Skin of body (tissue), 3 donors: ENCODE measurements at places on chromosomes 2 and 18.
A peak's percentile ranks its signal among the peaks of the same experiment; 100 is the strongest.

DNA sequence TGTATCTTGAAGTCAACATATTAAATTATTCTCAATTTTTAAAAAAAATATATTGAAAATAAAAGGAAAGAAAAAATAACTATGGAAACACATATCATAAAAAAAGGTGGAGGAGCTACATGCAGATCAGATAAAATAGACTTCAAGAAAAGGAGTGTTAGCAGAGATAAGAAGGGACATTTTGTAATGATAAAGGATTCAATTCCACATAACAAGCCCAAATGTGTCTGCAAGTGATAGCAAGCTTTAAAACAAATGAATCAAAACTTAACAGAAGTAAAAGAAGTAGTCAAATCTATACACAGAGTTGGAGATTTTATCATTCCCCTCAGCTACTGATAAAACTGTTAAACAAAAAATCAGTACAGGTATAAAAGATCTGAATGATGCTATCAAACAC, 74.9 kb downstream of the TTC32 start:
- DNase-seq: no peak

- no peak for DNase-seq
These were observed 10.2 kb upstream of the SP9 start for GRCh38 chr2:174324530-174324929.

GRCh38 chr18:48724442-48724841, 185.6 kb downstream of the CTIF start:
- DNase-seq: no peak

- no peak for DNase-seq
These were observed 11.6 kb downstream of the OXER1 start for GRCh38 chr2:42752314-42752713.

DNA sequence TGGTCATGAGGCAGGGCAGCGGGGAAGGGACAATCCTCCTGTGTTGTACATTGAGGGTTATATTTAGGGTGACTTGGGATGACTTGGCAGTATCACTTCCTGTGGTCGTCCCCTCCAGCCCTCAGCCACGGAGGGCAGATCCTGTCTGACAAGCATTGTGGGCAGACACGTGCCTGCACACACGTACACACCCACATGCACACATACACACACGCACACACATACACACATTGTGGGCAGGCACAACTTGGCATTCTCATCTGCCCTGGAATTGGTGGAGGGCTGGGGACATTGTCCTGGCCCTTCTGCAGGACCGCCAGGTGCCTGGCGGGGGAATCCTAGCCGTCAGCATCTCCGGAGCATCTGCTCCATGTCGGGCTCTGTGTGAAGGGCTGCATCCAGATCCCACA, 47.6 kb downstream of the ODC1 start:
- DNase-seq: peak; percentile 29

DNA sequence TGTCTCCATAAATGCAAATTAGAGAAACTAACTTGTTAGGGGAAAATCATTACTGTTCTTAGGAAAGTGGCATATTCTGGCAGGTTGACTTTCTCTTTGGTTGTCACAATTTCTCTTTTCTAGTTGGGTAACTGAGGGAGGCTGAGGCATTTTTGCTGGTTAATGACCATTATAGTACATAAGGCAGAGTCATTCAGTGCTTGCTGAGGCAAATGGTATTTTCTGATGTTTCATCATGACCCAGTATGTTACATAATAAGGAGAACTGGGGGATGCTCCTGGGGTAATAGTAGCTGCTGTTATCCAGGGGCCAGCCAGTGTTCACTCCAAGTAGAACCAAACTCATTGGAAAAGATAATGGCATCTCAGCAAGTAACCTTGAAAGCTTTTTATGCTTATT, 62.3 kb downstream of the ITGA6 start:
- no peak for DNase-seq

GRCh38 chr2:99771681-99772333, 282.0 kb upstream of the REV1 start:
- DNase-seq: no peak

GRCh38 chr2:33577668-33578067, 21.4 kb downstream of the FAM98A start:
- no peak for DNase-seq

DNA sequence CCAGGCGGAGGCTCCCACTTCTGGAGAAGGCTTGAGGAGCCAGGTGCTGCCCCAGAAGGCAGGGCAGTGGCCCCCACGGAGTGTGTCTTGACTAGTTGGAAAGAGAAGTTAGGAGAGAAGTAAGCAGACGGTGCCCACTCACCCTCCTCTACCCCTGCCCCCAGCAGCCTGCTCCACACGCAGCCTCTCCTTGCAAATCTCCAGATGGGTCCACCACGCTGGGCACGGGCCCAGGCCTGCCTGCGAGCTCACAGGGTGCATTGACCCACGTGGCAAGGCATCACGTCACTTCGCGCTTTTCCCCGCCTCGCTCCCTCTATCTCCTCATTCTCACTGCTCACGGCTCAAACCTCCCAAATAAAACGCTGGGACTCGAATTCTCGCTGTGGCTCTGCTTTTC, 71.8 kb upstream of the RAB12 start:
- DNase-seq: no peak

DNA sequence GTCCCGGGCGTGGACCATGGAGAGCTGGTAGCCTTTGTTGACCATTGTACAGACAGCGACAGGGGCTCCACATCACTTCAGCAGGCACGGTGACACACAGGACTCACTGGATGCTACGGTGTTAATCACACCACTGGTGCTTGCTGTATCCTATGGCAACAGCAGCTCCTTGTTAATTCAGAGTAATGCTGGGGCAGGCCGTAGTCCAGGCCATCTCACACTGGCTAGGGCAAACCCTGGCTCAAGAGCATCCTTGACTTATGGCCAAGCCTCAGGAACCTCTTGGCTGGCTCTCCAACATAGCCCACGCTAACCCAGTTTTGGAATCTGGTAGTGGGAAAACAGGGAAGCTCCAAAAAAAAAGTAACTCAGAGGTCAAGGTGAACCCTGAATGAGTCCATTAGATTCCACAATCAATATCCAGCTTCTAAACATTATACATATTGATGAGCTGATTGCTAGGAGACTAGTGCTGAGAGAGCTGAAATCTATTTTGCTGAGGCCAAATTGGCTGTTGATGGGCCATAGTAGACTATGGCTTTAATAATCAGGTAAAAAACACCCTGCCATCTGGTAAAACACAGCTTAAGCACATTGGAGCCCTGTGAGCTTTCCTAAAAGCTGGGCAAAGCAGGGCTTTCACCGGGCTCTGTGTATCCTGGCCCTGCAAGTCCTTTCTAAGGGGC, 253.6 kb downstream of the PRKCE start:
- DNase-seq: no peak

- no peak for DNase-seq
These were observed 46.5 kb downstream of the UNC50 start for GRCh38 chr2:98654699-98655495.

DNA sequence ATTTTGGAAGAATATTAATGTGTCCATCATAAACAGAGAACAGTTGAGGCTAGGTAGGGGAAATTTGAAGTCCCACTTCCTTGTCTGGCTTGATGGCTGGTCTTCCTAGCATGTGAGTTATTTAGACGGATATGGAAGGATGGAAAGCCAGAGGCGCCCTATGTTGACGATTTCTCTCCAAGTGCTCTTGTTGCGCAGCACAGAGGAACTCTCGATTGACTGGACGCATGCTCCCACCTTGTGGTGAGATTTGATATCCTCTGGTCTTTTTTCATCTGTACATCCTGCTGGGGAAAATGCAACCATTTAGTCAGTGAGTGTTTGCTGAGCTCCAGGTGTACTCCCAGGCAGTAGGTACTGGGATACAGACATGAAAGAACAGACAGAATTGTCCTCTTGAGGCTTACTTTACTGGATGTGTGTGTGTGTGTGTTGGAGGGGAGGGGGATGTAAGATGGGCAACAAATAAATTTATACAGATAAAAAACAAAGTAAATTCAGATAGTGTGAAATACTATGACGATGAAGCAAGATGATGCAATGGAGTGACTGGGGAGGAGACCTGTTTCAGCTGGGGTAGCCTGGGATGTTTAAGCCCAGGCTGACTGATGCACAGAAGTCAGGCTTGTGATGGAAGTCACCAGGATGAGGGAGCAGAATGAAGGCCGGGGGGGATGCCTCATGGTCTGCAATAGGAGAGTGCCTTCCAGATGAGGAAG, 137.2 kb downstream of the TRIM43 start:
- peak; percentile 87 for DNase-seq

DNA sequence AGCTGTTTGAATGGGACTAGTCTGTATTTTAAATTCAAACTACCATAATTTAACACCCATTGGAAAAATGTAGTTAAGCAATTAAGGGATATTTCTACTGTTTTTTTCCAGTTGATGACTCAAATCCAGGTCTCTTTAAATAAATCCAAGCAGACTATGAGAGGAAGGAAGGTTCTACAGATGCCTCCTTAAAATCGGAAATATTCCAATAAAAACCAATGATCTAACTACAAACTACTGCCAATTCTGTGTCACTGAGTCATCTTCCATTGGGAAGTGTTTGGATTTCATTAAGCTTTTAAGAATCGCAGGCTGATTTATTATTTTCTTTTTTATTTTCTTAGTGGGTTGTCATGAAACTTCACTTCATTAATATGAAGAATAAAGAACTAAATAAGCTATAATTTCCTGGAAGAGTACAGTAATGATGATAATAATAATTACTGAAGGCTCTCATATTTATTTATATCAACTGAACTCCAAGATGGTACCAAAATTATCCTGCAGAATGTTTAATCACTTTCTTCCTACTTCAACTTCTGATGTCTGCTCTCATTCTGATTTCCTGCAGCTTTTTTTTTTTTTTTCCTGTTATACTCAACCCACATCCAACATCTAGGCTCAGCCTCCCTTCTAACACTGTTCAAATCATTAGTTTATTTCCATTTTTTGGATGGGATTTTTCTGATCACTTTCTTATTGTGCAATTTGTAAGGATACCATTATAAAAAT, 166.3 kb upstream of the FN1 start:
- DNase-seq: peak; percentile 68

GRCh38 chr2:38600921-38601455, 1.7 kb downstream of the HNRNPLL start:
- no peak for DNase-seq

DNA sequence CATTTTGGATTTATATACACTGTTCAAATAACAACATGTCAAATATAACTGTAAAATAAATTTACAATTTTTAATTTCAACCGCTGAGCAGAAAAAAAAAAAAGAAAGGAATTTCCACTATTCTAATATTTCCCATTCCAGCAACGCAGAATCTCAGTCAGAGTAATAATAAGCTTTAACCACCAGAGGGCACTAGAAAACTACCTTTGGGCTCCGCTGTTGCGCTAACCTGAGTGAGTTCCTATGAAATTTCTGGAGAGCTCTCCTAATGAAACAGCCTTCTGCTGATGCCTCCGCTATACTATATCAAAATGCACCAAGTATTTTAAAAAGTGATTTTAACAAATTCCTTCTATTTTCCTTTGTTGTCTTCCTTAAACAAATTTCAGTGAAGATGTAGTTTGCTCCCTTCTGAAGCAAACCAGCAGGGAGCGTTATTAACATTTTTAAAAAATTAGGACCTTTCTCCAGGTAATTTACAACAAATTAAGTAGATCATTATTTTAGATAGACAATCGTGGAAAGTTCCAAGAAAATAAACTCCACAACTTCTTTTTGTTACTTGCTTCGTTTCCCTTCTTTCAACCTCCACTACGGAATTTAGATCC, 23.0 kb downstream of the ERMN start:
- peak; percentile 48 for DNase-seq

DNA sequence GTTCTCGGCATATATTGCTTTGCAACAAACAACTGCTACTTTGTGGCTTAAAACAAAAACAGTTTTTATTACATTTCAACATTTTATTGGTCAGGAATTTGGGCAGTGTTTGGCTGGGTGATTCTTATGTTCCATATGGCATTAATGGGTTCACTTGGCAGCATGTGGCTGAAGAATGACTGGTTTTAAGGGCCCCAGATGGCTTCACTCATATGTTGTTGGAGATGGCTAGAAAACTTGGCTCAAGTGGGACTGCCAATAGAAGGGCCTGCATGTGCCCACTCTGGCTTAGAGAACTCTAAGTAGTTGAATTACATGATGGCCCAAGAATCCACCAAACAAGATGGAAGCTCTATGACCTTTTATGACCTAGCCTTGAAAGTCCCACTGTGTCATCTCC, 86.1 kb downstream of the FASTKD2 start:
- no peak for DNase-seq

DNA sequence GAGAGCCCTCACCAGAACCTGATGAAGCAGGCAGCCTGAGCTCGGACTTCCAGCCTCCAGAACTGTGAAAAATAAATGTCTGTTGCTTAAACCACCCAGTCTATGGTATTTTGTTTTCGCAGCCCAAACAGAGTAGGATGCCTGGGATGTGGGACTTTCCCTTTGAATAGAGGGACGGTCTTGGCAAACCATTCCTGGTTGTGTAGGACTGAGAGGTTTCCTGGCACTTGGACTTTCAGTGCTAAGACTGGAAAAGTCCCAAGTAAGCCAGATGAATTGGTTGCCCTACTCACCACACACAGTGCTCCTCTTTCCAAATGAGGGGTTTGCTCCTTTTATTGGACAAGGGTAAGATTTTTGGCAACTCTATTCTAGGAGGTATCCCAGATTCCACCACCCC, 46.8 kb upstream of the ACMSD start:
- DNase-seq: no peak

- DNase-seq: no peak
These were observed 67.0 kb downstream of the PSMG2 start for GRCh38 chr18:12769644-12770440.
